ENCODE measurements at places on chromosomes 1 and 21.

- DNase-seq = no peak
Observed at GRCh38 chr1:25650289-25650576, 33.6 kb downstream of the MAN1C1 start.

- DNase-seq = no peak
Observed at GRCh38 chr1:184915463-184916090, 58.7 kb downstream of the NIBAN1 start.

DNA sequence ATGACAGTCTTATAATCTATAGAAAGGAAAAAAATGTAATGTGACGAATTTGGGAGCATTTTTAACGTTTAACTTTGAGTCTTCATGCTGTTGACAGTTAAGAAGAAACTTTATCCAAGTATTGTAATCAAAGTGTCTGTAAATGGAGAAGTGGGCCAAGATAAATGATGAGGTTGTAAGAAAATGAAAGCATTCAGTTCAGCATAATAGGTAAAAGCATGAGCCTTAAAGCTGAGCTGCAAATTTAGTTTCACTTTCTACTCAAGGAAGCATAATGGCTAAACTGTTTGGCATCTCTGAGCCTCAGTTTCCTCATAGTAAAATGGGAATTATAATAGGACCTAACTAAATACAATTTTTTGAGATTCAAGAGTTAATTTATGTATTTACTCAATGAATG lies 1554.8 kb downstream of the KCNT2 start:
- DNase-seq = no peak

DNA sequence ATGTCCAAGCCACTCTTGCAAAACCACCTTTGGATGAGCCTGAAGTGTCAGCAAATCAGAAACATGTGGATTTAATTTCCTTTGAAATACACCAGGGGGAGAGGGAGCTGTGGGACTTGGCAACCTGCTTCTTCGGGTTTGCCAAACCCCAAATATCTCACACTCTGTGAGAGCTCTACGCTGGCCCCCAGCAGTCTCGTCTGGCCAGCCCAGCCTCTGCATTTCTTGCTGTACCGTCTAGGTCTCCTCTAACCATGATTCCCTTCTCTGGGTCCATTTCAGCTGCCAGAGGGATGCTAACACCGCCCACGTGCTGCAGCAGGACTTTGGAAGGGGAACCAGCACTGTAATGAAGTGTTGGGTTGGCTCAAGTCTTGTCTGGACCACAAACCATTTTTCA lies 114.6 kb downstream of the MRPS6 start:
- no peak for DNase-seq

GRCh38 chr1:25727088-25727487 lies 72.9 kb upstream of the SELENON start:
- no peak for DNase-seq

- DNase-seq = no peak
Observed at GRCh38 chr1:202798792-202799331, 9.4 kb downstream of the KDM5B start.

DNA sequence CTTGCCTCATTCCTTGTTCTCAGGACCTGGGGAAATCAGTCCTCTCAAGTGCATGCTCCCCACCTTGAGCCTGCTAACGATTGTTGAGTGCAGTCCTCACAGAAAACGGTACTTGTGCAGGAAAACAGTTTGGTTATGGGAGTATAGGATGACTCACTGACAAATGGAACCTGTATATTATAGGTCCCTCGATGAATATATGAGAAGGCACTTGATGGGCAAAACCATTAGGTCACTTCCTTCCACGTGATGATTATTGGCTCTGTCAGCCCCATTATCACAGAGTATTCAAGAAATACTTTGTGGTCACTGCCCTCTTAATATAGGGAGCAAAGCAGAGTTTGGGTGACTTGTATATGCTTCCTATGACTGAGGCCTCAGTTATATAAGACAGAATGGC lies 6.2 kb downstream of the CCDC17 start:
- DNase-seq = no peak

GRCh38 chr1:223319398-223319797 lies 44.6 kb downstream of the SUSD4 start:
- DNase-seq = no peak

DNA sequence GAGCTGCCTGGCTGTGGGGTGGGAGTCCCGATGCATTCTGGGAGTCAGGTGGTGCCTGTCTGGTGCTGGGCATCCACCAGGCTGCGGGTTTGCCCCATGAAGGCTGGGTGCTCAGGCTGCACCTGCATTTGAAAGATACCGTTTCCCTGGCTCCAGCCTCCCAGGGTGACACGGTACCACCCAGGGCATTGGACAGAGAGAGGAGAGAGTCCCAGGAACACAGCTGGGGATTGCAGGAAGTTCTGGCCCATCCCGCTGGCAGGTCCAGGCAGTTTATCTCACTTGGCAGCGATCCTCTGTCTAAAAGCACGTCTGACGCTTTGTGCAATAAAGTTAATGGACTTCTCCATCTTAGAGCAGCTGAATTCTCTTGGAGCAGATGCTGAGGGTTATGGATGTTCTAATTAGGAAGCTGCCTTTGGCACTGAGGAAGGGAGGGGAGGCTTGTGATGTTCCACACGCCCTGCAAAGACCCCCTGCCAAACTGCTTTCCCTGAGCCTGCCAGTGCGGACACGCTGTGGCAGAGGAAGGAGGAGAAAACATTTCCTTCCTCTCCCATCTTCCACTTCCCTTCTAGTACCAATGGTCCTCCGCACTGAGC lies 246.9 kb downstream of the GRIK3 start:
- no peak for DNase-seq

- no peak for DNase-seq
Observed at GRCh38 chr1:64828829-64829228, 84.0 kb downstream of the RAVER2 start.

- no peak for DNase-seq
Observed at GRCh38 chr1:59560807-59561450, 253.8 kb upstream of the HOOK1 start.

GRCh38 chr1:43398227-43398626 lies 8.5 kb downstream of the SZT2 start:
- no peak for DNase-seq

DNA sequence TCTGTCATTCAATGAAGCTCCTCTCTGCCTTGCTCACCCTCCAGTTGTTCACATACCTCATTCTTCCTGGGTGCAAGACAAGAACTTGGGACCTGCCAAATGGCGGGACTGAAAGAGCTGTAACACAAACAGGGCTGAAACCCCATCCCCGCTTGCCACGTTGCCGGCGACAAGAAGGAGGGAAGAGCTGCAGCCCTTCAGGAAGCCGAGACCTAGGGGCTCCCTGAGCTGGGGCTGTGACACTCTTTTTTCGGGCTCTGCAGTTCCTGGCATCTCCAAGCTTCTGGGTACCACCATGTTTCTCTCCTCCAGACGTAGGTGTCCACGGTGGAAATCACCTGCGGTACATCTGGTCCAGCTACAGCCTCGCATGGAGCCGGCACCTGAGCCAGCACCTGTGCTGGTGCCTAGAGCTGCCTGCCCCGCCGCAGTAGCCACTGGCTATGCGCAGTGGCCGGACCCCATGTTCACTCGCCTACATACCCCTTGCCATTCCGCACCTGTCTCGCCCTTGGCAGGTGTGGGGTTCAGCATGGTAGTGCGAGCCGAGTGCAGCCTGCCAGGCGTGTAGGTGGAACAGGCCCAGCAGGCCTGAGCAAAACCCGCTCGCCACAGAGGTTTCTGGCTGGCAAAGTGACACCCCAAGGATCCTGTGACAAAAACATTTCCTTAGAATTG lies 367.0 kb upstream of the NEGR1 start:
- no peak for DNase-seq

GRCh38 chr1:181545395-181545794 lies 62.1 kb downstream of the CACNA1E start:
- no peak for DNase-seq

DNA sequence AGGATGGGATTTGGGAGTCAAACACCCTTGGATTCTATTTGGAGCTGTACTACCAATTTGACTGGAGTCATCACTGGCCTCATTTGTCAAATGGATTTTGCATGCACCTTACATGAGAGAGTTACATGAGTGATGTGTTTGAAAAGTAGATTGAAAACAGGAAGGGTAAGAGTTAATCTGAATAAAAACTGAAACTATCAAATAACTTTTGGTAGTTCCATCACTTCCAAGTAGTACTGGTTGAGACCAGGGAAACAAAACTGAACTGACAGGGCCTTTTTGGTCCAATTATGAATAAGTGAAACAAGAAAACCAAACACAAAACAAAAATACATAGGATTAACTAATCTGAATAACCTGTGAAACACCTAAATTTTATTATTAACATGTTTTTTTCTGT lies 30.2 kb downstream of the NUCKS1 start:
- no peak for DNase-seq

DNA sequence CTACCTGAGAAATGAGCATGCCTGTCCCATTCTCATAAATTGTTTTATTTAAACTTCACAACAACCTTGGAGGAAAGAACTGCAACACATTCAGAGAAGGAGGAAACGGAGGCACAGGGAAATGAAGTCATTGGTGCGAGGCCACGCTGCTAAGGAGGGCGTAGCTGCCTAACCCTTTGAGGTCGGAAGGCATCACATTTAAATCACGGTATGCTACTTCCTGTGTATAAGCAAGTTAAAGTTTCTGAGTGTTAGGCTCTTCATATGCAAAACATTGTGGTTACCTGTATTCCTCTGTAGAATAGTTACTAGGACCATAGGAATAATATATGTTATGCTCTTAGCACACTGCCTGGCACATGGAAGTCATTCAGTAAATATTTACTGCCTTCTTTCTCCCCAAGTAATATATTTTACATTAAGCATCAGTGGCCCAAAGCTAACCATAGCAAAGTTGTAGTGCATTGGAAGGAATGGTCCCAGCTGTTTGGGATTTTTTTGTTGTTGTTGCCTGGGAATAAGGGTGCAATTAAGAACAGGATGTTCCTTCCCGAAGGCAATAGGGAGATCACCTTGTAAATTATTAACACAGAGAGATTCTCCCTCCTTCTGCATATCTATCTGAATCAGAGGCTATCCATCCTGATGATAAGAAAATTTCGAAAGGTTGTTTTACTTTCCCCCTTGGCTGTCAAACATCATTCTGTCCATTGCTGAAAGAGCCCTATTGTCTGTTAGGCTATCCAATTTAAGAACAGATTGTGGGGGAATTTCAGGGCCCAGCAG lies 192.2 kb upstream of the C8B start:
- no peak for DNase-seq

GRCh38 chr1:66354311-66355201 lies 179.4 kb upstream of the SGIP1 start:
- DNase-seq = no peak

- no peak for DNase-seq
Observed at GRCh38 chr1:230992100-230992774, 13.3 kb downstream of the ARV1 start.

DNA sequence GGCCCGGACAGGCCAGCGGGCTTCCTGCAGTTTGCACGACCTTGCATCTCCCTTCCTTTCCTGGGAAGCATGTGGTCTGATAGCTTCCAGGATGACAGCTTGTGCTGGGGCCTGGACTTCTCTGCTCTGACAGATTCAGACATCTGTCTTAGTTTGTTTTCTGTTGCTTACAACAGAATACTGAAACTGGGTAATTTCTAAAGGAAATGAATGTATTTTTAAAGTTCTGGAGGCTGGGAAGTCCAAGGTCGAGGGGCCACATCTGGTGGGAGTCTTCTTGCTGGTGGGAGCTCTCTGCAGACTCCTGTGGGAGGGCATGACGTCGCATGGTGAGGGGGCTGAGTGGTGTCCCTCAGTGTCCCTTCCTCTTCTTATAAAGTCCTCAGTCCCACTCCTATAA lies 35.3 kb upstream of the TENT5B start:
- DNase-seq = no peak

- DNase-seq = no peak
Observed at GRCh38 chr1:2493218-2493617, 17.1 kb downstream of the PLCH2 start.

DNA sequence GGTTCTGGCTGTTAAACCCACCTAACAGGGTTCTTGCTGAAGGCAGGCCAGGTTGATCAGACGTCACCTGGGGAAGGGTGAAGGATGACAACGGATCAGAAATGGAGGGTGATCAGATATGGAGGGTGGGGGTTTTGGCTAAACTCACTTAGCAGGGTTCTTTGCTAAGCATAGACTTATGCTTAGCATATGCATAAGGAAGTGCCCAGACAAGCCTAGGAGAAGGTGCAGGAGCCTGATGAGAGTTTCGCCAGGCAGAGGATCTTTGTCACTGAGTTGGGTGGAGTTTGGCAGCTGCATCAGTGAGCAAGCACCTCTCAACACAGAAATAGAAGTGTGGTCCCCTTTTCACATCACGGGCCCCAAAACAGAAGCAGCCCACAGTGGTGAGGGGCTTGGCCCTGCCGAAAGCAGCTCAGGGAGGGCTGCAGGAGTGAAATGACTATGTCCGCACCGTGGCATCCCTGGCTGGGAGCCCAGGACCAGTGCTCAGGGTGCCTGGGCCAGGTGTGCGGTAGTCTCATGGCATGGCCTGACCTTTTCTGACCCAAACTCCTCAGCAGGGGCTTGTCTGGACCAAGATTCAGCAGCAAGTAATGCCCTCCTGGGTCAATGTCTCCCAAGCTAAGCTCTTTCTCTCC lies 101.6 kb downstream of the AJAP1 start:
- DNase-seq = no peak

DNA sequence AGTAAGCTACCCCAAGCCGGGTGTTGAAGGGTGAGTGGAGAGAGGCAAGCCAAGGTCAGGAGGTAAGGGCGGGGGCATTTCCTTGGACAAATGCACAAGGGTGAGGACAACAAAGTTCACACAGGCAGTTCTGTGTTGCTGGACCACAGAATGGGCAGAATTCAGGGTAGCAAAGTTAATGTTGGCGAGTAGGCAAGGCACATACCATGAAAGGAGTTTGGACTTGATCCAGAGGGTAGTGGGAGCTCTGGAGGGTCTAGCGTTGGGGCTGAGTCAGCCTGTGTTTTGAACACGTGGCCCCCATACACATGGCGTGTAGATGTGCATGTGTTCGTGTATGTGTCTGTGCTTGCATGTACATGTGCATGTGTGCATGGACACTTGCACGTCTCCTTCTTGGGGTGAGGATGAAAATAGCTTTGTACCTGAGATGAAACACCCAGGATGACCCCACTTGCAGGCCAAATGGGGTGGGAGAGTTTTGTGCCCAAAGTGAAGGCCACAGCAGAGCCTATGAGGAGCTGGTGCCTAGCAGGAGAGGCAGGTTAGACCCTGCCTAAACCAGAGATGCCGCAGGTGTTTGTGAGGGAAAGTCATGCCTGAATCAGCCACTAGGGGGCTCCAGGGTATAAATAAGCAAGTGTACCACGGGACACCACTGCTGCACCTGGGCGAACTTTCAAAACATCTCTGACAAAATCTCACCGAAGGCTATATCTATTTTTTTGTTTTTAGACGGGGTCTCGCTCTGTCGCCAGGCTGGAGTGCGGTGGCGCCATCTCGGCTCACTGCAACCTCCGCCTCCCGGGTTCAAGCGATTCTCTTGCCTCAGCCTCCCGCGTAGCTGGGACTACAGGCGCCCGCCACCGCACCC lies 21.8 kb downstream of the SLC27A3 start:
- peak; percentile 81 for DNase-seq

GRCh38 chr1:87336623-87337067 lies 8.0 kb downstream of the LMO4 start:
- DNase-seq = no peak

- DNase-seq = peak; percentile 67
Observed at GRCh38 chr1:161182214-161182613, 4.9 kb upstream of the B4GALT3 start.

- no peak for DNase-seq
Observed at GRCh38 chr1:237888143-237888542, 2.6 kb downstream of the ZP4 start.

GRCh38 chr1:43438953-43439581 lies 14.7 kb downstream of the HYI start:
- no peak for DNase-seq

Data from activated naive CD4-positive, alpha-beta T cell treated with Interleukin-2 at 50 U/mL for 16 hours (primary cell).